ENCODE measurements at places on chromosomes 2 and 18. TPM values are rescaled to one million over a fixed set of nuclear protein-coding genes. Genes with fewer than 3 reads are reported as not detected.

Gene NMUR1
- 0.98 TPM for polyA plus RNA-seq

Gene LCT
- 0.03 TPM for polyA plus RNA-seq

Gene RBMS1
- 147 TPM for polyA plus RNA-seq

Gene CCDC102B
- 7.7 TPM for polyA plus RNA-seq

Gene MAPRE2
- polyA plus RNA-seq = 28.4 TPM

Gene HOXD13
- polyA plus RNA-seq = 0.22 TPM

Gene FEV
- polyA plus RNA-seq = 0.10 TPM

Gene ANKAR
- polyA plus RNA-seq = 7.2 TPM

- no peak for DNase-seq
These were observed 49.5 kb downstream of the ANO7 start for GRCh38 chr2:241237949-241238371.

DNA sequence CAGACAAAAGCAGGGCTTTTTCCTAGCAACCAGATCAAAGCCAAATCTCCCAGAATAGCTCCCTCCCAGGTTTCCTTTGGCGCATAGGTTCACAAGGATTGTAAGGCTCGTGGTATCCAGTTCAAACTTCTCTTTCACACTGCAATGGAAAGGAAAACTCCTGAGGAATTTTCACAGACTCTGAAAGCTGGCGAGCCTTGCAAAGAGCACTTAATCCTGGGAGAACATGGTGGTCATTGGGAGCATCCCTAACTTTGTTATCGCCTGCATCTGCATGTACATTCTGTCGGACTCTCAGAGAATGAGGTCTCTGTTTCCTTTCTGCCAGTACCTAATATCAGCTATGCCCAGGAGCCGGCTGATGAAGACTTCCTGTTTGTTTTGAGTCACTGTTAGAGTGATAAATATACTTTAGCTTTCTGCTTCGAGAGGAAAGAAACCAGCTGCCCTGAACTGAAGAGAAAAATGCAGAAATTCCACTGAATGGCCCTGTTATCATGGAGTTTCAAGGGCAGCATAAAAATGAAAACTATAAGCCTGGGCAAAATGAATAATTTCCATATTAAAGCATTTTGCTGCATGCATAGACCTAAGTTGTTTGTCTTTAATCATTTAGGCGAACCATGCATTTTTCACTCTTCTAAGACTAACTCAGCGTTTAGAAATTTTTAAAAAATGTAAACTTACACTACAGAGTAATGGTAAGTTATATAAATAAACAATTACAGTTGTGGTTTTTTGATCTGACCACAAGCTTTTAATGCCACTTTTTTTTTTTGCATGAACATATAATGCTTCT lies 76.4 kb upstream of the ZEB2 start:
- no peak for DNase-seq

DNA sequence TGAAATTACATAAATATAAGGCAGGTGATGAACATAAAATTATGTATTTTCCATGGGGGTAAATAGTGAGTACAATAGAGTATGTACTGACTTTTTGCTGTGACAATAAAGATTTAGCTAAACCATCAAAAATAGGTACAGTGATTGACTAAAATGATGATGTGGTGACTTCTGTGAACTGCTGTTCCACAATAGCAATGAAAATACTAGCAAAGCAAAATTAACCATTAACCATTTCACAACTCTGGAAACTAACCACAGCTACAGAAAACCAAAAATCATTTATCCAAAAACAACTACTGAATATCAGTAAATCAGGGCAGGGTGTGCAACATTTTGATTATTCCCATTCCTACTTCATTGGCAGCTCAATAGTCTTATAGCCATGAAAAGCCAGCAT lies 161.4 kb upstream of the GYPC start:
- DNase-seq = no peak

GRCh38 chr2:3768960-3769765 lies 65.8 kb downstream of the DCDC2C start:
- no peak for DNase-seq

DNA sequence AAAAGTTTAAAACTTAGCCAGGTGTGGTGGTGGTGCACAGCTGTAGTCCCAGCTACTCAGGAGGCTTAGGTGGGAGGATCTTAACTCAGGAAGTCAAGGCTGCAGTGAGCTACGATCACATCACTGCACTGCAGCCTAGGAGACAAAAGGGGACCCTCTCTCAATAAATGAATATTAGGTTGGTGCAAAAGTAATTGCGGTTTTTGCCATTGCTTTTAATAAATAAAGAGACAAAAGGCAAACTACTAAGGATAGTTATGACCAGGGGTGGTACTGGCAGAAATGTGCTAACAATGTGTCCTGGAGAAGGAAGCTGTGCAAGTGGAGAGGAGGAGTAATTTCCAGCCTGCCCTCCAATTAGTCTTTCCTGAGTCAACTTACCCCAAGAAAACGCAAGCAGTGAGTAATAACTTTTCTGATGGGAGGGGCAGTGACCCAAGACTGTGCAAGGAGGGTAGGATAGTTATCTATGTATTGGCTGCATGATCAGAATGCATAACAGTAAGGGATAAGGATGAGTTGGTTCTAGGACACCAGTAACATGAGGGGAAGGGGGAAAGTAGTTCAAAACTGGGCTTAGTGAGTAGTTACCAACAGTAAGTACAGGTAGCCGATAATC lies 1.5 kb downstream of the EXOC6B start:
- no peak for DNase-seq

DNA sequence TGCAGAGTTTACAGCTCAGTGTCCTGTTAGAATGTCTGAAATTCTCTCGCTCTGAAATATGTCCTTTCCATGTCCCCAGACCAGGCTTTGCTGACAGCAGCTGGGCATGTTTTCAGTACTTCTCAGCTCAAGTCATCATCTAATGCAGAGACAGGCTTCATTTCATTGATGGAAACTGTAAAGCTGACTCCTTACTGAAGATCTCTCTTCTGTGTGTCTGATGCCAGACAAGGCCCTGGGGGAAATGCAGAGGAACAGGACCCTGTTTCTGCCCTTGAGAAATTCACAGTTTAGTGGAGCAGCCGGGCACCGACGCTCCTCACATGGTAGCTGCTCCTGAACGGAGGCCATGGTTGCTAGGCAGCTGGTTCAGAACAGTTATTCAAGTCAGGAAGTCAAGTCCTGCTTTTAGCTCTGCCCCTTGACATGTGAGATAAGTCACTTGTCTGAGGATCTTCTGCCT lies 24.6 kb upstream of the FZD7 start:
- no peak for DNase-seq

- DNase-seq = no peak
These were observed 15.9 kb downstream of the RNF152 start for GRCh38 chr18:61876899-61877298.

DNA sequence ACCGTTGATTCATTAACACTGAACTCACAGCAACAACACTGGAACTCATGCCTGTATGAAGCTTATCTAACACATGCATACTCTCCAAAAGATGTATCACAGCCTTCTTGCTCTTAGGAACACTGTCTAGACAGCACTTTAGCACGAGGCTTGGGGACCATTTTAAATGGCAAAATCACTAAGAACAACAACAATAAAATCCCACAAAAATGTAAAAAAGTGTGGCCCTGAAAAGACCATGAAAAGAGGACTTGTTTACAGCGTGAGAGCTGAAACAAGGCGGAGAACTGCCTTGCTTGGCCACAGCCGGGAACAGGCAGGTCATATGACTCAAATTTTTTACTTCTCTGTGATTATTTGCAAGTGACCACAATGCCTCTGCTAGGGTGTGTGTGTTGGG lies 48.1 kb downstream of the CHN1 start:
- DNase-seq = no peak

- no peak for DNase-seq
These were observed 367.4 kb upstream of the GULP1 start for GRCh38 chr2:187924293-187924692.

DNA sequence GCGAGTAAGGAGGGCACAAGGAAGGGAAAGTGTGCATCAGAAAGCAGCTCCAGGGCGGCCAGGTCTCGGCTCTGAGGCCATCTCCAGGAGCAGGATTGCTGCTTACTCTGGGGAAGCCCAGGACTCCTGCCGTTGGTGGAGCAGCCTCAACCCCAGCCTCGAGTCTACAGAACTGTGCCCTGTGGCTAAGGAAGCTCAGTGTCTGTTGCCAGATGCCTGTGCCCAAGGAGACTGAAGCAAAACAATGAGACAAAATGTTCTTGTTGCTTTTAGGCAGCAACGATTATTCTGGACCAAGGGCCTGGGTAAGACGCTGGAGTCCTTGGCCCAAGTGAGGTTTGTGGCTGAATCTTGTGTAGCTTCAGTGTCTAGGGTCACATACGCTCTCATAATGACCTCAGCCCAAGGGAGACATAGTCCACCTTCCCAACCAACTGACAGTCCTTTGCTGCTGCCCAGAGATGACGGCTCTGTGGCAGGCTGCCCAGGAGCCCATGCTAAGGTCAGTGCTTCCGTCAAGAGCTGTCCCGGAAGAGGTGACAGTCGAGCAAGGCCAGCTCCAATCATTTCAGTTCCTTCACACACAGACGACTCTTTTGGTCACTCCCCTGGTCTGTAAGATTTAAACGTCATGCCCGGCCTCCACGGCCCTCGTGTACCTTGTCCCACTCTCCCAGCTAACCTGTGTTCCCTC lies 223.8 kb downstream of the TTC32 start:
- no peak for DNase-seq

DNA sequence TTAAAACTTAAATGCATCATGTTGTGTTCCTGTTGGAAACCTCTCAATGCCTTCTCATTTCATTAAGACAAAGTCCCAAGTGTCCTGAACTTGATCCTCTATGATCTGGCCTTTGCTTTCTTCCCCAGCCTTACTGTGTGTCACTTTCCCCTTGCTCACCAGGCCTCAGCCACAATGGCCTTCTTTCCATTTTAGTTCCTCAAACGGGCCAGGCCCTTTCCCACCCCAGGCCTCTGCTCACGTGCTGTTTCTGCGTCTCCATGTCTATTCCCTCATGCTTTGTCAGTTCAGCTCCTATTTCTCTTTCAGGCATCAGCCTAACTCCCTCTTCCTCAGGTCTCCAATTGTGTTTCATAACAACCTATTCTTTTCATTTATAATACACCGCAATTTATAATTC lies 19.5 kb downstream of the CXCR4 start:
- no peak for DNase-seq

GRCh38 chr2:108986916-108987510 lies 2.0 kb downstream of the EDAR start:
- DNase-seq = no peak

GRCh38 chr2:218648088-218648786 lies 11.2 kb downstream of the ZNF142 start:
- DNase-seq = no peak

DNA sequence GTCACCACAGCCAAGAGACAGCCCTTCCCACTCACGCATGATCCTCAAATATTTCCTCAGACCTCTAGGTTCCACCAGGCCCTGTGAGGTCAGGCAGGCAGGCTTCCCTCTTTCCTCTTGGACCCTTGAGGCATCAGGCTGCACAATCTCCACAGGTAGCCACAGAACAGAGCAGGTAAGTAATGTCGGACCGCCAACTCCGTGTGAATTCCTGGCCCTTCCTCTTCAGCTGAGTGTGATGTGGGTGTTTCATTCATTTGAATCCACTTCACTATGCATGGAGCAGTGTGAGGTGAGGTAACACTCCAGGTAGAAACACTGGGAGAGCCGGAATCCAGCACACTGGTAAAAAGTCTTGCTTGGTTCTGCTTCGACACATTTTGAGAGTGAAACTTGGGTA lies 44.0 kb downstream of the MRPL35 start:
- DNase-seq = no peak

DNA sequence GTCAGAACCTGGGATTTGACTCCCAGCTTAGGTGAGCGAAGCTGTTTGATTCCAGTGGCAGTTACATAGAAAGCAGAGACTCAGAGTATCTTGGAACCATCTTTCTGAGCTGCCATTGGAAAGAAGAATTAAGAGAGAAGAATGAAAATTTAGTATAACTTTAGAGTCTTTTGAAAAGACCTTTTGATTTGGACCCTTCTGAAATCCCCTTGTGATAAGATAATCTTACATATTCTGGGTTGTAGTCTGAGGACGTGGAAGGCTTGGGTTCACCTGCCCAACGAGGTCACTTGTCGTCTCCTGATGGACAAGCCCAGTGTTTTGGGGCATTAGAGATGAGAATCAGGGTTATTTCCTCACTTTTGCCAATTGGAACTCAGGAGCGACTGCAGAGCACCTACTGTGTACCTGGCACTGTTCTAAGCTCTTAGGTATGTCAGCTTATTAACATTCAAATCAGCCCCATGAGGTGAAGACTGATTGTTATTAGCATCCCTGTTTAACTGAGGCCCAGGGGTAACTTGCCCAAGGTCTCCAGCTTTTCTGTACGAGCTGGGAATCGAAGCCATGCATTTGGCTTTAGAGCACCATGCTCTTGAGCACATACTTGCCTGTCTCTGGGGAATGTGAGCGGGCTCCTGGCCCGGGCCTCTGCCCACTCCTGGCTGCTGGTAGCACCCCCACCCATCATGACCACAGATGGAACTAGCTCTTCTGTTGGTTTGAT lies 2.9 kb downstream of the HK2 start:
- DNase-seq = no peak

- DNase-seq = no peak
These were observed 66.4 kb upstream of the SLC16A14 start for GRCh38 chr2:230135130-230135525.

GRCh38 chr18:34928088-34928753 lies 113.0 kb upstream of the MAPRE2 start:
- DNase-seq = no peak

Measured in right renal pelvis (tissue), 4 donors.